ENCODE measurements at places on chromosomes 6 and 20.

- DNase-seq: no peak
Measured at GRCh38 chr20:24691901-24692351, 222.5 kb downstream of the SYNDIG1 start.

DNA sequence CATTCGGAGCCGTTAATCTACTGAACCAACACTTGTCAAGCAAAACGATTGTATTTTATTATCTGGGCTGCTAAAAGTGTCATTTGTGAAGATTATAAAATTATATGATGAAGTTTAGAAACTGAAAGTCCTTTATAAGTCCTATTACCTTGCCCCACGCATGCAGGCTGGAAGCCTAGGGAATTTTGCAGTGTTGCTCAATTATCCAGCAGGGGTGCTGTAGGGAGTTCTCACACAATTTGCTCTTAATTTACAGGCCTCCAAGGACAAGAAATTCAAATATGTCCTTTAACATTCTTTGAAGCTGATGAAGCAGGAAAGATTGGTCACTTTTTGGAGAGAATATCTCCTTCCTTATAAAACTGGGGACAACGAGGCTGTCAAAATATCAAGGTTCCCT lies 368.9 kb downstream of the LMBRD1 start:
- no peak for DNase-seq

GRCh38 chr6:139839506-139840156 lies 465.2 kb upstream of the CITED2 start:
- no peak for DNase-seq

DNA sequence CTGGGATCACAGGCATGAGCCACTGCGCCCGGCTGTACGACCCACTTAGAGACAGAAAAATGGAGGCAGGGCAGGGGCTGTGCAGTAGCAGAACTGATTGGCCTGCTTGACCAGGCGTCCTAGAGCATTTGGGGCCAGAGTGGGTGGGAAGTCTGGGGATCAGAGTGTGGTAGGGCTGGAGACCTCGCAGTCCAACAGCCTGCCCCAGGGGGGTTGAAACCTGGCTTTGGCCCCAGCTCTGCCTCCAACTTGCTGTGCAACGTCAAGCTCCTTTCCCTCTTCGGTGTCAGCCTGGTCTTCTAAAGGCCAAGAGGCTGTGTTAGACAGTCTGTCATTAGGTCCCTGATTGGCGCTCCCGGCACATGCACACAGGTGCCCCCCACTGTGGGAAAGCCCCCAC lies 15.3 kb upstream of the SPDEF start:
- no peak for DNase-seq

- no peak for DNase-seq
Measured at GRCh38 chr20:16553684-16554083, 19.6 kb downstream of the KIF16B start.

DNA sequence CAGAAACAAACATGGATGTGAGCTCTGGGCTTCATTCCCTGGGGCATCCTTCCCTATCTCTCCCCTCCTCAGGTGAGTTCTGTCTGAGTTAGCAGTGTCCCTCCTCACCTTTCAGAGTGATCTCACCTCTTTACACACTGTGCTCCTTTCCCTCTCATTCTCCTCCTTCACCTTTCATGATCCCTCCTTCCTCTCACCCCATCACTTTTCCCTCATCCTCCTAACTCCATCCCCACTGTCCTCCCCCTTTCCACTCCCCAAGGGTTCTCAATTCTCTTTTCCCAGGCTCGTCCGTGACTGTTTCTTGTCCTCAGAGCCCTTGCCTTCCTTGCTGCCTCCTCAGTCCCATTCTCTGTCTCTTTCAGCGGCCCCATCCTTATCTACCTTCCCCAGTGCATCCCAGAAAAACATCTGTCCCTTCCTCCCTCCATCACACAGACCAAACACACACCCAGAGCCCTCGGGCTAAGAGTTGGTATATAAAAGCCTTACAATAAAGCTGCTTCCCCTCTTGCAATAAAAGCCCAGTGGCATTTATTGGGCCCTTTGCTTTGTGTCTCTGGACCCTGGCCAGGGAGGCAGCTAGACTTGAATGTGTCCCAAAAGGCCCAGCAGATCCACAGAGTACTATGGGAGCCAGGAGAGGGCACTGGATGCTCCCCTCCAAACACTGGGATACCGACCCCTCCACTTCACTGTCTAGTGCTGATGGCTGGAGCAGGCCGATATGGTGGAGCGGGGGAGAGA lies 1.9 kb downstream of the RNF39 start:
- no peak for DNase-seq

DNA sequence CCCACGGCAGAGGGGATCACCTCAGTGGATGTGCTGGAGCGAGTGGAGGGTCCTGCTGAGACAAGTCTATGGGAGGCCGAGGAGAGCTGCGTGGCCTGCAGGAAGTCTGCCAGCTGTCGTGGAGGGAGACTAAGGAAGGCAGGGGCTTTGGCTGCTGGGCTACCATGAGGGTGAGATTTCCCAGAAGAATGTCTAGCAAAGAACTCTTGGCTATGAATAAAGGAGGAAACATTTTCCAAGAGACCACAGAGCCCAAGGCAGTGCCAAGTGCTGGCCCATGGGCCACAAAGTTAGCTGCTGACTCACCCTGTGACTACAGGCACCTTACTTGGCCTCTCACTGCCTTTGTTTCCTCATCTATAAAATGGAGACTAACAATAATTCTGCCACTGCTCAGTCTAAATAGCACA lies 73.4 kb downstream of the PRDM1 start:
- DNase-seq: no peak

DNA sequence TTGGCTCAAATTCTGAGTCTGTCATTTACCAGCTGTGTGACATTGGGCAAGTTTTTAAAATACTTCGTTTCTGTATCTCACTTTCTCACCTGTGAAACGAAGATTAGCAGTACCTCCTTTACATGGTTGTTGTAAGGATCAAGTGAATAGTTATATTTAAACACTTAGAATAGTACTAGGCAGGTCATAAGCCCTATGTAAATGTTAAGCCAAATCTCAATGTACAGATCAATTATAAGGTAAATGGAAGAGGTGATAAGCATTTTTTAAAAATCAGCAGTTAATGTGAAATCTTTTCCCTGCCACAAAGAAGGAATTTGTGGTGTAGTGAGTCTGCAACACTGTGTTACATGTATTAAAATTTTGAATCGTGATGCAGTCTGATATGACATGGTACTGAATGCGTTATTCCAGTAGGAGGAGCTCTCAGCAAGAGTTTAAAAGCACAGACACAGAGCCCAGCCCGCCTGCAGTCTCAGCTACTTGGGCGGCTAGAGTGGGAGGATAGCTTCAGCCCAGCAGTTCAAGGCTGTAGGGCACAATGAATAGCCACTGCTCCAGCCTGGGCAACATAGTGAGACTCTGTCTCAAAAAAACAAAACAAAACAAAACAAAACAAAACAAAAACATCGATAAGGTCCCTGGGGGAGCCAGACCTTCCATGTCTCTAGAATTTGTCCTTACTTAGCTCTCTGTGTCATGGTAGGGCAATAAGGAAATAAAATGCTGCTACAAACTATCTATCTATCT lies 46.0 kb downstream of the GTF2H5 start:
- DNase-seq: no peak

DNA sequence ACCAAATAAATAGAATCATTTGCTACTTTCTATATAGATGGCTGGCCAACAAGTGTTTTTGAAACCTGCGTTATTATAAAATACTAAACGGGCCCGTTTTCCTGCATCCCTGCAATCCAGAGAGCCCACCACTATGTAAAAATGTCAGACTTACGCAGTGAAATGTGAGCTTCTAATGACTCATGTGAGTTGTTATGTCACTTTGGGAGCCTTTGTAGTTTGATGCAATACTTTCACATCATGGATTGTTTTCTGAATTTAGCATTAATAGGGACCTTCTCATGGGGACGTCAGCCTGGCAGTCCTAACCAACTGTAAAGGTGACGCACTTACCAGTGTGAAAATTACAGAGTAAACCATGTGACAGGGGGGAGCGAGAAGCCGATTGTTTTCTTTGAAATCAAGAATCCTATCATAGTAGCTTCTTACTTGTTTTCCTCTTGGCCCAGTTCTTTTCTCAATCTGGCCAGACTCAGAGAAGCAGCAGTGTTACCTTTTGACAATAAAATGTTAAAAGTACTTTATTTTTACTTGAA lies 75.3 kb downstream of the SSR1 start:
- no peak for DNase-seq

DNA sequence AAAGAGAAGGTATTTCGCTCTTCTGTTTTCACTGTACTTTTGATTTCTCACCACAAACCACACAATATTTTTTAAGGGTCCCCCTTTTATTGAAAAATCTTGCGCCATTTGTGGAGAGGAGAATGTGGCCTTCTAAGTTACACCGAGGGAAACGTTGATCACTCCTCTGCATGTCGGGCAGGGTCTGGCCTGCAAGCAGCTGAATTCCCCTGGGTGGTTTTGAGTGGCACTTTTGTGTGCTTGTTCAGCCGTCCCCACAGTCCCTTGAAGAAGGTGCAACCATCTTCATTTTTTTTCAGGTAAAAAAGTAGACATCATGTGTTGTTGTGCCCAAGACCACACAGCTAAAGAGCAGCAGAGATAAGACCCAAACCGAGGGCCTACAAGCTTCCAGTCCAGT lies 6.1 kb downstream of the GPR31 start:
- DNase-seq: no peak

DNA sequence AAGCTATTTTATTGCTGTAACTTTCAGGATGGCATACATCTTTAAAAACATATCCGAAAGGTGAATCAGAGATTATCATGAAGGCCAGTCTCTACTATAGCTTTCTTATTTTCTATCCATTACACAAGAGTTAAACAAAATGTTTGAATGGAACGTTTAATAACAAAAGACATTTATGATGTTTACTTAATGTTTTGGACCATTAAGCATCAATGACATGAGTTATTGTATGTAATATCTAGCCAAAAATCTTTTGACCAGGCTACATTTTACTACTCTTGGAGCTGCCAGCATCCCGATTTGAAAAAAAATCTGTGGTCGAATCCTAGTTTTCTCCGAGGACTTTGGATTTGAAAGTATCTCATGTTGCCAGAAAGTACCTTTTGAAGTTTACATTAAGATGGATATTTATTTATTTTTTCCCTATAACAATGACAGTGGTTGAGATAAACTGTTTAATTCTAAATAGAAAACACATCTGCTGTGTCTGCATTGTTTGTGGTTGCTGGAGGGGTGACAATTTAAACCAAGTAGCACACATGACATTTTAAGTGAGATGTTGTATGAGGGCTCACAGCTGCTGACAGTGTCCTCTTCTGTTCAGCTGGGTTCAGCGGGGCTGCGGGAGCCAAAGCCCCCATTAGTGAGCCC lies 293.7 kb upstream of the TCF21 start:
- DNase-seq: no peak

GRCh38 chr6:47278545-47278944 lies 31.2 kb downstream of the TNFRSF21 start:
- no peak for DNase-seq

DNA sequence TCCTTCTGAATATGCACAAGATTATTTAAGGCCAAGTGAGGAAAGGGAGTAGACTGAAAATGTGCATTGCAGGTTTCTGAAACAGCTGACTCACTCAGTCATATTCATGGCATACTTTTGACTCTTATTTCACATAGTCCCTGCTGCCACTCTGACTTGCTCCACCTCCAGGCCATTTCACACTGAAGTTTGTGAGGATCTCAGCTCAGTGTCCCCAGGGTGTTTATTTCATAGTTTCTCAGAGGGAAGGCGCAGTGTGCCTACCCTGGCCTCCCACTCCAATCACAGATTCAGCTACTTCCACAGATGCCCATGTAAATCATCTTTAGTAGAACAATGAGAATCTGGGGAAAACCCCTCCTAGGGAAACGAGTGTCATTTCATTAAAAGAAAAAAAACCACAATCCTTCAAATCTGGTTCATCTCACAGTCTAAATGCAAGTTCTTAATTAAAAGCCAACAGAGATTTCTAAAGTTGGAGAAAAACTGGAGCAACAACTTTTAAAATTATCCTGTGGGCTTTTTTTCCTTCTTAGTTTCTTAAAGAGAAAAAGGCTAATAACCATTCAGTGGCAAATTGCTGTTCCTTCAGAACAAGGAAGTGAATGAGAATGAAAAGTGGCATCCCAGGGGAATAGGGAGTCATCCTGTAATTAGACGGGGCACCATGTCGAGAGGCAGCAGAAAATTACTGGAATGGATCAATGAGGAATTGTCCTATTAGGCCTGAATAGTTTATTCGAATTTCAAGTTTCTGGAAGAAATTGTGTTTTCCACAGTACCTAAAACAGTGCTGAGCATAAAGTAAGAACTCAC lies 133.6 kb downstream of the TFAP2B start:
- no peak for DNase-seq

- DNase-seq: no peak
Measured at GRCh38 chr6:47093169-47093568, 51.0 kb upstream of the ADGRF1 start.

- DNase-seq: no peak
Measured at GRCh38 chr6:25035512-25036435, 100.0 kb upstream of the RIPOR2 start.

- no peak for DNase-seq
Measured at GRCh38 chr6:98578016-98578415, 256.4 kb upstream of the POU3F2 start.

- no peak for DNase-seq
Measured at GRCh38 chr6:134449781-134450180, 131.9 kb upstream of the SGK1 start.

- no peak for DNase-seq
Measured at GRCh38 chr20:21465799-21466198, 48.1 kb downstream of the NKX2-2 start.

- DNase-seq: no peak
Measured at GRCh38 chr20:46999801-47000465, 105.3 kb downstream of the EYA2 start.

GRCh38 chr6:20538907-20539306 lies 4.7 kb downstream of the CDKAL1 start:
- DNase-seq: no peak

GRCh38 chr6:48835421-48835958 lies 627.6 kb downstream of the MMUT start:
- DNase-seq: no peak

GRCh38 chr20:11970243-11970836 lies 52.6 kb downstream of the BTBD3 start:
- no peak for DNase-seq

GRCh38 chr6:16450821-16451220 lies 212.4 kb downstream of the GMPR start:
- no peak for DNase-seq

- DNase-seq: no peak
Measured at GRCh38 chr20:59785669-59785959, 147.8 kb downstream of the SYCP2 start.

DNA sequence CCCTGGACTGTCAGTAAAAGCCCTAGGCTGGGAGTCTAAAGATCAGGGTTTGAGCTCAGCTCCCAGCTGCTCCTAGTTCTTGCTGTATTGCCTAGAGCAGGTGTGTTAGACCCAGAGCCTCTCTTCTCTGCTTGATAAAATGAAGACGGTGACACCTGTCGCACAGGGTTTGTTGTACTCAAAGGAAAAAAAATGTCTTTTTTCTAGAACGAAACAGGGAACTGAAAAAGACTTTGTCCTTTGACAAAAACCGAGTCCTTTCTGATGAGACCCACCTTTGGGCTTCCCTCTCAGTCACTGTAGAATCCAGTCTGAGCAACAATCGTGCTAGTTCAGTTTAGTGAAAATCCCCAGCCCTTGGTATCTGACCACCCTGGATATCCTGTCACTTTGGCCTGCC lies 102.1 kb upstream of the LAMP5 start:
- no peak for DNase-seq
